ENCODE measurements at places on chromosomes 13 and 19.

DNA sequence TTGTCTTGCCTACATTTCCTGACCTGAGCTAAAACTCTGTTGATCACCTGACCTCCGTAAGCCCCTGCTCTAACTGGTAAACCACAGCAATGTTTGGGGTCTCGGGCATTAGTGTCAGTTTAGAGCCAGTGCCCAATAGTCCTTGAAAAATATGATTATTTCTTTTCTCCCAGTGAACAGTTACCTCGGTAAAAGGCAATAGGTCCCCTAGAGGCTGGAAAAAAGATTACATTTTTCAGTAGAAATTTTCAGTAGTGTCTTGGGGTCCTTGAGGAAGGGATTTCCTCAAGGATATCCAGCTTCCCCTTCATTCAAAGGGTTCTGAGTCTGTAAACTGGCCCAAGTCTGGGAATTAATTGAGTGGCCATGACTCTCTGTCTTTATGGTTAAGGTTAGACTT lies 177.5 kb downstream of the SLC7A1 start:
- DNase-seq, result no peak

DNA sequence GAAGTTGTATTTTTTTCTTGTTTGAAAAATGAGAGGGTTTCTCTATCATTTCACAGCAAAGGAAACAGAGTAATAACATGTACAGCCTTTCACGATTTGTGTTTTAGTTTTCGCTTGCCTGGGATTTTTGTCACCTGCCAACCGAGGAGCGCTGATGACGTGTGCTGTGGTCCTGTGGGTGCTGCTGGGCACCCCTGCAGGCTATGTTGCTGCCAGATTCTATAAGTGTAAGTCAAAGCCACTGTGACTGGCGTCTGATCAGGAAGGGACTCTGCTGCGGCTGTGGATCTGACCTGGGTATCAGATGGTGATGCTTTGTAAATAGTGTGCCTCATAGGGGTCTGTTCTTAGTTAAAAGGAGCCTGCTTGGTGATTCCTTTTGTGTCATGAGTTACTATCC lies 45.6 kb downstream of the TM9SF2 start:
- DNase-seq, result no peak

- DNase-seq, result no peak
Measured at GRCh38 chr19:11102944-11103343, 13.7 kb downstream of the LDLR start.

- no peak for DNase-seq
Measured at GRCh38 chr13:59409634-59410200, 754.0 kb downstream of the DIAPH3 start.

DNA sequence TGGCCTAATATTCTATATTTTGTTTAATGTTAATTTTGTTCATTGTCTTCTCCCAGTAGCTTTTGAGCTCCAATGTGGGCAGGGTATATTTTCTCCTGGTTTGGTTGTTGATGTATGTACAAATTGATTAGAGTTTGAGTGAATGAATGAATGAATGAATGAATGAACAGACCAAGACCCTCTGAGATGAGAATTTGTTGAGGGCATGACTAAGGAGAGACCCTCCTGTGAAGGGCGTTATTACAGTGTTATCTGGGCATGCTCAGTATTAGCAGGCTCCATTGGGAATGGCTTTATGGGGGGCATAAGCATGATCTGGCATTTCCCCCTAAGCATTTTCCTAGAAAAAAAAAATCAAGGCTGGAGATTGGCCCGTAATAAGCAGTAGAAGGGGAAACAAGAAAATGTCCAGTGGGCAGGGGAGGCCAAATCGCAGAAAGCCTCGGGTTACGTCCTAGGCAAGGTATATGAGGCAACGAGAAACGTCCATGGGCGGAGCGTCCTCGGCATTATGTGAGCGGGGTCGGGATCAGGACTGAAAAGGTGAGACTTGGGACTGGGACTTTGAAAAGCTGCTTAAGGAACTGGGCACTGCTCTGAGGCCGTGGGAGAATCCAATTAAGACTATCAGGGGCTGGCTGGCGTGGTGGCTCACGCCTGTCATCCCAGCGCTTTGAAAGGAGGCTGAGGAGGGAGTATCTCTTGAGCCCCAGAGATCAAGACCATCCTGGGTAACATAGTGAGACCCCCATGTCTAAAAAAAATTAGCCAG lies 904 bp upstream of the ARHGAP33 start:
- DNase-seq, result no peak

- DNase-seq, result no peak
Measured at GRCh38 chr19:18915639-18916038, 3.5 kb downstream of the COPE start.

DNA sequence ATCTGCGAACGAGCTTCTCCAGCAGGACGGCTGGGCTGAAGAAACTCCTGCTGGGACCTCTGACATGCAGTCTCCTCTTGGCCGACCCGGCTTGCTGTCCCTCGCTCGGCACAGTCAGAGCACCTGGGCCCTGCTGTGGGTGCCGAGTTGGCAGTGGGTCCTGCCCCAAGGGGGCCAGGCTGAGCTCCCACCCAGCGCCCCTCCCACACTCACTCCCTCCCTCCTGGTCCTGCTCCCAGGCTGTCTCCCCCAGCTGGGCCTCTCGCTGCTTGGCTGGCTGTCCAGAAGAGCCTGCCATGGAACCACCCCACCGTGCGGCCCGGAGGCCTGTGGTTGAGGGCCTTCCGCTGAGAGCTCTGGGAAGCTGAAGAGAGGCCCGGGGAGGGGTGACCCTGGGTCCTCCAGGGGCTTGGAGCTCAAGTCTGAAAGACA lies 6.0 kb downstream of the AKT2 start:
- DNase-seq, result peak; percentile 21

All from GM04504 (cell line).